T-helper 17 cell (primary cell): ENCODE measurements at places on chromosomes 5 and 9. TPM values are rescaled to one million over a fixed set of nuclear protein-coding genes. Genes with fewer than 3 reads are reported as not detected.

Gene OR1Q1
- total RNA-seq, result 0.96 TPM

GRCh38 chr5:72607381-72607780, 100.2 kb upstream of the ZNF366 start:
- DNase-seq, result no peak

DNA sequence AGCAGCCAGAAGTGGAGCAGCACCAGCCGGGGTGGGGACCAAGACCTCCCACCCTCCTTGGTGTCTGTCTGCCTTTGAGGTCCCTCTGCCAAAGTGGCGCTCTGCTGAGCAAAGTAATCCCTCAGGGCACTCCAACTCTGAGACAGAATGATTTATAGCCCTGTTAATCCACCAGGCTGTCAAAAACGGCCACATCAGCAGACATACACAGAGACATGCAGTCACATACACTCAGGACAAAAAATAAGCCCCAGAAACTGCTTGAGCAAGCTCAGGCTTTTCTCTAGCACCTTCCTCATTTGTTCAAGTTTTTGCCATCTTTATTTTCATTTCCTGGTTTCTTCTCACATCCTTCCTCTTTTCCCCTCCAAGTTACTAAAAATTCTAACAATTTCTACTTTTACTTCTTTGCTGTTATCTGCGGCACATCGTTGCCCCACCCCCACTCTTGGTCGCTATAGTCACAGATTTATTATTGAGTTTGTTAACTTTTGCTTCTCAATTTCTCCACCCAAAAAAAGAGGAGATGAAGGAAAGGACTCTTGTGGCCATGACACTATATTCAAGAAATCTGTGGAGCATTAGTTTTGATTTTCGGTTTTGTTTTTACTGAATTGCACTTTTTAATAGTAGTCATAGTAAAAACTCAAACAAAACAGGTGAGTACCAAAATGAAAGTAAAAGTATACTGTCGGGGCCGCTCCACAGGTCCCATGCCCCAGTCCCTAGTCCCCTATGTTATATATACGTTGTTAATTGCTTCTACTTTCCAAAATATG, 17.4 kb upstream of the ADRB2 start:
- DNase-seq, result no peak

DNA sequence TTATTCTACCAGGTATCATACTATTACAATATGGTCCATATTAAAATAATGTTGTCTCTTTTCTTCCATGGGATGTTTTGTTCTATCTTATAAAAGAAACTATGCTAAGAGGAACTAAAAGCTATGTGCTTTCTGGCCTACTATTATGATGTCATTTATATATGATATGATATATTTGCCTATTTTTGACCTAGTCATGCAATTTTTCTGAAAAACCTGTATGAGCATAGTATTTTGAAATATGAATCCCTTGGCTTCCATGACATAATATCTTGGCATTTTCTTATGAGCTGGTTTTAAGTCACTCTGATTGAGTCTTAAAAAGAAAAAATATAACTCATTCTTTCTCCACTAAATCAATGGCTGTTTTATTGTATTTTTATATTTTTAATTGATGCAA, 60.7 kb downstream of the MAN2A1 start:
- DNase-seq, result no peak

DNA sequence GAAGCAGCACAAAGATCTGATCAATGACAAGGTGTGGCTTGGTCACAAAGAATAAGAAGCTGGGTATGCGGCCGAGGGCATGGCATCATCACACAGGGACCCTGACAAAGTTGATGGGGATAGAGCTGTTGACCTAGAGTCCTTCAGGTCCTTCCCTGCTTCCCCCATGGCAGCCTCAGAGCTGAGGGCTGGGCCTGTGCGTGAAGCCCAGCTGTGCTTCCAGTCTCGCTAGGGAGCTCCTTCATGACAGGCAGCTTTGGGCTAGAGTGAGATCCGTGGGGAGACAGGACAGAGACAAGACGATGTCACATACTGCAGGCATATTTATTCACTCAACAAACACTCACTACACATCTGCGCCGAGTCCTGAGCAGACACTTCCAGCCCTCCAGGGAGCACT, 56.4 kb upstream of the NEURL1B start:
- no peak for DNase-seq

DNA sequence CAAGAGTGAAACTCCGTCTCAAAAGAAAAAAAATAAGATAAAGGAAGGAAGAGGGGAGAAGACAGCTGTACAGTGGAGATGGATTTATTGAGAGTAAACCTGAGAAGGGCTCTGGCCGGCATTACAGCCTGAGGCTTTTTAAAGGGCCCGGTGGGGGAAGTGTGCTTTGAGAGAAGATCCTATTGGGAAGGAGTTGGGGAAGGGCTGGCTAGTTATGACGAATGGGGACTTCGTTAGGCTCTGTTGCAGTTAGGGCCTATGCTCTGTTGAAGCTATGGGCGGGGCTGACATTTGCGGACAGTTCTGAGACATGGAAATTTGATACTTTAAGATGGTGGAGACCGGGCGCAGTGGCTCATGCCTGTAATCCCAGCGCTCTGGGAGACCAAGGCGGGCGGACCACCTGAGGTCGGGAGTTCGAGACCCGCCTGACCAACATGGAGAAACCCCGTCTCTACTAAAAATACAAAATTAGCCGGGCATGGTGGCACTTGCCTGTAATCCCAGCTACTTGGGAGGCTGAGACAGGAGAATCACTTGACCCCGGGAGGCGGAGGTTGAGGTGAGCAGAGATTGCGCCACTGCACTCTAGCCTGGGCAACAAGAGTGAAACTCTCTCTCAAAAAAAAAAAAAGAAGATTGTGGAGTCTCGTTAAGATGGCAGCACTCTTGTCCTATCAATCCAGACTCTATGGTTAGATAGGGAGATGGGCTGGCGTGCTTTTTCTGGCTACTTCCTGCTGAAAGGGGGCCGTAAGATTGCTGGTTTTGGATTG, 33.2 kb downstream of the C9orf50 start:
- DNase-seq, result no peak

- DNase-seq, result no peak
Measured at GRCh38 chr5:74290634-74291241, 349.8 kb downstream of the ENC1 start.

Gene CDC20B
- total RNA-seq, result not detected

GRCh38 chr5:423233-423565, 19.8 kb upstream of the EXOC3 start:
- DNase-seq, result no peak

Gene ALDH1B1
- 2.7 TPM for total RNA-seq

- DNase-seq, result no peak
Measured at GRCh38 chr5:147675168-147675567, 107.4 kb downstream of the JAKMIP2 start.
